ENCODE measurements at places on chromosomes 11 and 22.

DNA sequence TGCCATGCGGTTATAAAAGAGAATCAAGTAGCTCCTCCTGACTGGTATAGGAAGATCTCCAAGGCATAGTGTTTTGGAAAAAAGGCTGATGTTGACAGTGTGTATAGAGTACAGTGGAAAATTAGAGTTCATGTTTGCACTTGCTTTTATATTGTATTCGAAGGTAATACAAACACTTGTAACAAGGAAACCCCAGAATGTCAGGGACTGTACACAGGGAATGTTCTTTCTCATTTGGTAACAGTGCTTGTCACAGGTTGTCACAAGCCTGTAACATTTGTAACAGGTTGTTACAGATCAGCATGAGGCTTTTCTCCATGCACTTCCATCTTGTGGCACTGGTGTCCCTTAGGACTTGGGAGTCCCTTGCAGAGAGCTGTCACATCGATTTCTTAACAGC, 64.0 kb downstream of the GRK3 start:
- no peak for DNase-seq

GRCh38 chr22:45207981-45208664, 32.6 kb downstream of the KIAA0930 start:
- DNase-seq, result no peak

- peak; percentile 68 for DNase-seq
These were observed 53.8 kb upstream of the SYT13 start for GRCh38 chr11:45339729-45340519.

GRCh38 chr22:21818487-21819182, 48.8 kb downstream of the MAPK1 start:
- no peak for DNase-seq

- no peak for DNase-seq
These were observed 67.1 kb downstream of the SNX19 start for GRCh38 chr11:130849215-130849568.

DNA sequence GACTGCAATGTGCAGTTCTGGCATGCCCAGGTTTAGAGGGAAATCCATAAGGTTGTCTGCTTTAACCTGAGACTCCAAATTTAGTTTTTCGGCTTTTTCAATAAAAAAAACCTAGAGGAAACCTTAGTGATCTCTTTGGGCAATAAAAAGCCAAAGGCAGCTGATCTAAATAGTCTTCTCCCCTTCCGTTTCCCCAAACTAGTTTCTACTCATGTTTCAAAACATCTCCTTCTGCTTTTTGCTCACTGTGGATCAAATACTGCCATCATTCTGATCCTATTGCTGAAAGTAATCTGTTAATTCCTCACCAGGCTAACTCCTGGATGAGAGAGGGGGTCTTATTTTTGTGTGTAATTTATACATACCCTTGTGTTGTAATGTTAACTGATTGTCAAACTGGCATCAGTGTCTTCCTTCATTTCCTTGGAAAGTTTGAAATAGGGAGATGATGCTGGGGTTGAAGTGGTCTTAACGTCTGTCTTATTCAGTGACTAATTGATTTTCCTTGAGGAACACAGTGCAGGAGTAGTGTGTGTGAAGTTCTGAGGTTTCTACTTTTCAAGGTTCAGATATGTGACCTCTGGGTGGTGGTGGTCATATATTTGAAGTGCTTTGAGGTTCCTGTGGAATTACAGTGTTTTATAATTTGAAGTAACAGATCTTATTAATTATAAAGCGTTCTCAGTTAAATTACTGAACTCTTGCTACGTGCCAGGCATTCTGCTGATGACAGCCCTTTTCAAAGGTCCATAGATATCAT, 55.0 kb downstream of the ARHGAP42 start:
- DNase-seq, result no peak

GRCh38 chr11:47443028-47443700, 5.8 kb downstream of the RAPSN start:
- DNase-seq, result no peak

DNA sequence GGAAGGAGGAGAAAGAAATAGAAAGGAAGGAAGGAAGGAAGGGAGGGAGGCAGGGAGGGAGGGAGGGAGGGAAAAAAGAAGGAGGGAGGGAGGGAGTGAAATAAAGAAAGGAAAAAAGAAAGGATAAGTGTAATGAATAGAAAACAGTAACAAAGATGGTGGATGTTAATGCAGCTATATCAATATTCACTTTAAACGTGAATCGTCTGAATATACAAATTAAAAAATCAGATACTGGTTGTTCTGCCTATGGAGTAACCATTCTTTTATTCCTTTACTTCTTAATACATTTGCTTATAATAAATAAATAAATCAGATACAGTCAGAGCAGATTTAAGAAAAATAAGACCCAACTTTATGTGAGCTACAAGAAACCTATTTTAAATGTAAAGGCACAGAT, 1520.4 kb downstream of the TBC1D22A start:
- DNase-seq, result no peak

GRCh38 chr11:73420136-73420535, 43.9 kb downstream of the RELT start:
- DNase-seq, result no peak

DNA sequence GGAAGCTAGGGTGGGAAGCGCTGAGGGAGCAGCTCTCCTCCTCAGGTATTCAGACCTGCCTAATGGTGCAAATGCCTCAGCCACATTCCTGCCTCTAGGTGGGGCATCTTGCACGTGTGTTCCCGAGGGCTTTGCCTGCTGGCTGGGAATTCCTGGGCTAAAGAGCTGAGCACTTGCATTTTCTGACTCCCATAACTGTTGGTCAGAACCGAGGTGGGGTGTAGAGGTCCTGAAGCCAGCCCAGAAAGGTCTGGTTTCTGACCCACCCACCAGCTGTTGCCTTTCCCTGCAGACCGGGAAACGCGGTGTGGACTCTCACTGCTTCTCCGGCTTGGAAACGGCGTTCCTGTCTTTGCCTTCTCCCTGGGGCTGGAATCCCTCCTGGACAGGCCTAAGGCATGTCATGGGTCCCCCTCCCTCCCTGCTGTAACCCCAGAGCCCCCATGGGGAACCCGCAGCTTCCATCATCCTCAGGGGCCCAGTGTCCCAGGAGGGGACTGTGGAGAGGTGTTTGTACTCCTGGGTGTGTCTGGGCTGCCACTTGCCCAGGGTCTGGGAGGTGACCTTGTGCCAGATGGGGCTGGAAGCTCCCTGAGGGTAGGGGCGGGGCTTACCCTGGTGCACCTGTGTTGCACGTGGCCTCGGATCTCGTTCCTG, 24.0 kb upstream of the SMIM38 start:
- DNase-seq, result no peak

GRCh38 chr11:131889146-131889577, 518.7 kb downstream of the NTM start:
- no peak for DNase-seq

DNA sequence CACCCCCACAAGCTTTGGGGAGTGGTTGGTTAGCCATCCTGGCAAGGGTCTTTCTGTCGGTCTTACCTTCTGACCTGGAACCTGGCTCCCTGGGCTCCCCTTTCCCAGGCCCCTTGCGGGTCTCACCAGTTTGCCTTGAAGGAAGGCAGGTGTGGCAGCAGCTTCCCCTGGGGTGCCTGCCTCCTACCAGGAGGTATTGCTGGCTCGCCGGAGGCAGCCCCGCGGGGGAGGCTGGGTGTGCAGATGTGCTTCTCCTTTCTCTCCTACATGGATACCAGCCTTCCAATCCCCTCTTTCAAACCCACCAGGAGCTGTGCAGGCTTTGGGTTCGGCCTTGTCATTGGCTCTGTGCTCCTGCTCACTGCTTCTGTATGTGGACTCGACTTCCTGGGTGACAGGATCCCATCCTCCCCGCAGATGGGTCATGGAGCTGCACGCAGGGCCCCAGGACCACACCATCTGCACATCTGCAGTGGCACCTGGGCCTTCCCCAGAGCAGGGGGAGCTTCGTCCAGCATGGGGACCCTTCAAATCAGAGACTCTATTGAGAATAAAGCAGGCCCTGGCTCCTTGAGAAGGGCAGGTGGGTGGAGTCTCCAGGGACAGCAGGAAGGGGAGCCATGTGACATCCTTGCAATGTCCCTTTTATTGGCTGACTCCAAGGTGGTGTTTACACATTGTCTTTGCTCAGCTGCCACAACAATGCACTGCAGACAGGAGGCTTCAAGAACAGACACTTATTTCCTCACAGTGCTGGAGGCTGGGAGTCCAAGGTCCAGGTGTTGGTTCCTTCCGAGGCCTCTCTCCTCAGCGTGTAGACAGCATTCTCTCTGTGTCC, 592.0 kb downstream of the BRD1 start:
- no peak for DNase-seq

DNA sequence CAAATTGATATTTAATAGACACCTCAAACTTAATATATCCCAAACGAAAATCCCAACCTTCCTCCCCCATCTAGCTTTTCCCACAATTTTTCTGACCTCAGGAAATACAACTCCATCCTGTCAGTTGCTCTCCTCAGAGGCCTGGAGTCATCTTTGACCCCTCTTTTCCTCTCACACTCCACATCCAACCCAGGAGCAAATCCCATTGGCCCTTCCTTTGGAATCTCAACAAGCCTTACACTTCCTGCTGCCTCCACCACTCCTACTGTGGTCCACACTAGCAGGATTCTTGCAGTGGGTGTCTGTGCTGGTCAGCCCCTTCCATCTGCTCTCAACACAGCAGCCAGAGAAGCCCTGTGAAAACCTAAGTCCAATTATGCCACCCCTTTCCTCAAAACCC, 39.3 kb upstream of the RFPL3 start:
- DNase-seq, result no peak

DNA sequence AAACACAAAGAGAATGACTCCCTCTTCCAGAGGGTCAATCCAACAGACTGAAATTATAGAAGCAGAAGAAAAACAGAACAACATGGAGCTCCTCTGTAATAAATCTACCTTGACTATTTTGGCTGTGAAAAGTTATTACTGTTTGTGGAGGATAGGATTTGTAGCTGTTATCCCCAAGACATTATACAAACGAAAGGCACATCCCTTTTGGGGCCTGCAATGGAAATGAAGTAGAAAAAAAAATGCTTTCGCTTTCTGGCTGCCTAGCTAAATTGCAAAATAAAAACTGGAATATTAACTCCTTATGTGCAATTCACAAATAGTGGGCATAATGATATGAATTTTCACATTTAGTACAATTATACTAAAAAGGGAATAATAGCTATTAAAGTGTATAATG, 123.8 kb upstream of the CCDC179 start:
- DNase-seq, result no peak

DNA sequence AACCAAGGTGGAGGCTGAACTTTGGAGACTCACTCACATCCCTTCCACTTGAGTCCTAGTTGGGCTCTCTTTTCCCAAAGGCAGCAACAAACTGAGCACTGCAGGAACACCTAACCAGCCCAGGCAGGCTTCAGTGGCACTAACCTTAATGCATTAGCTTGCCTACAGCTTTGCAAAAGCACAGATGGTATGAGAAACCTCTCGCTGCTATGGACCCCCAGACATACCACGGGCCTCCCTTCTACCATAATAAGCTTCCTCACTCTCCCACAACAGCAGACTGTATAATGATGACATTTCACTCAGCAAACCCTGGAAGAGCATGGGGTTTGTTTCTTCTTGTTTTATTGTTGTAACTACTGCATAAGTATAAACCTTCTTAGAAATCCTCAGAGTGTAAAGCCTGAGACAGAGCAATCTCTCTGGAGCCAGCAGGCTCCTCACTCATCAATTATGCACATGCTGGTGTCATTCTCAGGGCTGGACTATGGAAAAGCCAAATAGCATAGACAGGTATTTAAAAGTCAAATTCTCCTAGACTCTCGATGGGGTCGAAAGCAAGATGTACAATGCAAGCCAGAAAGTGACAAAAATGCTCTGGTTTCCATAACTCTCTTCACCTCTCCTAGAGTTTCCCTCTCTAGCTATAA, 167.6 kb downstream of the NXPE2 start:
- DNase-seq, result no peak

All from substantia nigra (tissue), 51 donors.